ENCODE measurements at places on chromosomes 5 and 9.

GRCh38 chr5:93995126-93995621 is 253.8 kb upstream of the POU5F2 start:
- peak; percentile 17 for DNase-seq

DNA sequence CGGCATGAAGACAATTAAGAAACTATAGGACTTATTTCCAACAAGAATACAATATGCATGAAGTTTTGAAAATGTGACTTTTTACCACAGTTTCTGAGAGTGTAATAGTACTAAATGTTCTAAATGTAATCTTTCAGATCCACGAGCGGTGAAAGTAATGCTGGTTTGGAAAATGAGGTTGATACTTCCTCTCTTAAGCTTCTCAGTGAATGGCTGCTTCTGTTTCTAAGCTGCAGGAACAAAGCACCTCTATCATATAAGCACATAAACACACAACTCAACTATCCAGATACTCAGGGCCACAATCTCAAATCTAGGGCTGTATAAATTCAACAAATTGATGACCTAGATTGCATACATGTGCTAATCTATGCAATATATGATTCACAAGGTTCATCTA is 78.3 kb downstream of the LIFR start:
- DNase-seq: no peak

- DNase-seq: no peak
Measured at GRCh38 chr5:139470821-139471300, at the start of gene SMIM33. Gene SMIM33, plus strand, starts transcription at chr5:139471004. Its CDS starts 118 bp downstream, at chr5:139471122.

DNA sequence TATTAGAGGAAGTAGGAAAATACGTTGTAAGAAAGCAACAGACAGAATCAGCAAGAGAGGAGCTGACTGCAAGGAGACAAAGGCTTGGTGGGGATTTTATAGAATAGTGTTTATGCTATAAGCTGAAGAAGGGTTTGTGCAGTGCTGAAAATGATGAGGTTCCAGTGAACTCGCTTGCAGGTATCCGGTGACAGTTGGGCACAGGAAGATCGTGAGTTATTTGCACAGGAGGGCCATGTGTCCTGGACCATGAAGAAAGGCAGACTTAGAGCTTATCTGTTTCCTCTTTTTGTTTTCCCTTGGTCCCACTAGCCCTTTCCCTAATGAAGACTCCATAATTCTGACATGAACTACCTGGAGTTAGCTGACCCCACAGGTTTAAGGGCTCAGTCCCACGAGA is 61.4 kb downstream of the NXNL2 start:
- no peak for DNase-seq

DNA sequence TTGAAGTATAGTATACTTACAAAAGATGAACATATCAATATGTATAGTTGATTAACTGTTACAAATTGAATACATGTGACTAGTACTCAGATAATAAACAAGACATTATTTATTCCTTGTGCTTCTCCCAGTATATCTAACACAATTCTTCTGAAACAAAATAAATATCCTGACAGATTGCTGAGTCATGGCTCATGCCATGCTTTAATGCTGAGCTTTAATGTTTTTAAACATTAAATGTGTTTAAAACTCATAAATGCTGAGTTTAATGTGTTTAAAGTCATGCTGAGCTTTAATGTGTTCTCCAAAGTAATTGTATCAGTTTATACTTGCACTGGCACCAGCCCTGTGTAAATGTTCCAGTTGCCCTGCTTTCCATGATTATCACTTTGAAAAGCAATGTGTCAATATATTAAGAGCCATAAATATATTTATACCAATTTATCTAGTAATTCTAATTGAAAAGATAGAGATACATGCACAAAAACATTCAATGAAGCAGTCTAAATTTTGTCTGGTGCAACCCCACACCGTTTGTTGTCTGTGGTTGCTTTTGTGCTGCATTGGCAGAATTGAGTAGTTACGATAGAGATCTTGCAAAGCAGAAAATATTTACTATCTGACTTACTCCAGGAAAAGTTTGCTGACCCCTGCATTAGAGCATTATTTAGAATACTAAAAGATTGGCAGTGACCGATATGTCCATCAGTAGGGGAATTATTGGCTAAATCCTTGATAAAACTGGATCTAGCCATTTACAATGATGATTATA is 15.7 kb downstream of the KIAA1958 start:
- DNase-seq: no peak

DNA sequence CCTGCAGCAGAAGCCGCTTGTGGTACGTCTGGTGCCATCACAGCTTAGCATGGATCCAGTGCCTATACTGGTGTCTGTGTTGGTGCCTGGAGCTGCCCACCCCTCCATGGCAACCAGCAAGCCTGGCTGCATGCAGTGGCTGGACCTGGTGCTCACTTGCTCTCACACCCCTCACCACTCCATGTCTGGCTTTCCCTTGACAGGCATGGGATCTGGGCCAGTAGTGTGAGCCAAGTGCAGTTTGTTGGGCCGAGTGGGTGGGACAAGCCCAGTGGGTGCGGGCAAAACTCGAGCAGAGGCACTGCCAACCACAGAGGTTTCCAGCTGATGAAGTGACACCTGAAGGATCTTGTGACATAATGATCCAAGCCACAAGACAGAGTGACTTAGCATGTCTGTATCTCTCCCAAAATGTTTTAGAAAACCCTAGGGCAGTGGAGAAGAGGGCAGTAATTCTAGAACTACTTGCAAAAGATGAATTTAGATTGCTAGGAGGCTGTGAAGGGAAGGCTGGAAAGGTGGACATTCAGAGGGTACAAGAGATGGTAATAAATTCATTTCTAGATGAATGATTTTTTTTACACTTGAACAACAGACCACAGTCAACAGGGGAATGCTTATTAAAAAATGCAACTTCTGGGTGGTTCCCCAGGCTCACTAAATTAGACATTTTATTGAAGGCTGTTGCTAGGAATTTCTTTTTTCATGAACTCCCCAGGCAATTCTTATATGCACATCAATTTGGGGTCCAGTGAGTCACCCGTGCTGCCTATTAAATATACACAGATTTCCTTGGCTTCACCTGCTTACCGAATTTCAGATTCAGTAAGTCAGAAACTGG is 660.3 kb downstream of the TLR4 start:
- DNase-seq: no peak

DNA sequence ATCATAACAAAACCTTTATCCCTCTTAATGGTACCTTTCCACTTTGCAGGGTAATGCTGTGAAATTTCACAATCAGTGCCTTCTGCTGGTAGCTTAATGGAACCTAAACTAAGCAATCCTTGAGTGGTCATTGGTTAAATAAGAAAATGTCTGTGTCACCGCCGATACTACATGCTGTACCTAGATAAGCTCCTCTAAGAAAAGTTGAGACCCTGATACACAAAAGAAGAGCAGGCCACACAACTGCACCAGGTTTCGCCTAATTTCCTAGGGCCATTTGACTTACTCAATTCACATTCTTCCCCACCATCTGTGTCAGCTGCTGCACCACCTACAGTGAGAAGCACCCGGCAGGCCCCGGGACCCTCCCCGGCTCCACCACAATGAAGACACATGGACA is 9.0 kb upstream of the EDF1 start:
- no peak for DNase-seq
